ENCODE measurements at places on chromosomes 2 and 18.

GRCh38 chr2:196101325-196101991, 32.8 kb upstream of the DNAH7 start:
- peak; percentile 33 for ATAC-seq

DNA sequence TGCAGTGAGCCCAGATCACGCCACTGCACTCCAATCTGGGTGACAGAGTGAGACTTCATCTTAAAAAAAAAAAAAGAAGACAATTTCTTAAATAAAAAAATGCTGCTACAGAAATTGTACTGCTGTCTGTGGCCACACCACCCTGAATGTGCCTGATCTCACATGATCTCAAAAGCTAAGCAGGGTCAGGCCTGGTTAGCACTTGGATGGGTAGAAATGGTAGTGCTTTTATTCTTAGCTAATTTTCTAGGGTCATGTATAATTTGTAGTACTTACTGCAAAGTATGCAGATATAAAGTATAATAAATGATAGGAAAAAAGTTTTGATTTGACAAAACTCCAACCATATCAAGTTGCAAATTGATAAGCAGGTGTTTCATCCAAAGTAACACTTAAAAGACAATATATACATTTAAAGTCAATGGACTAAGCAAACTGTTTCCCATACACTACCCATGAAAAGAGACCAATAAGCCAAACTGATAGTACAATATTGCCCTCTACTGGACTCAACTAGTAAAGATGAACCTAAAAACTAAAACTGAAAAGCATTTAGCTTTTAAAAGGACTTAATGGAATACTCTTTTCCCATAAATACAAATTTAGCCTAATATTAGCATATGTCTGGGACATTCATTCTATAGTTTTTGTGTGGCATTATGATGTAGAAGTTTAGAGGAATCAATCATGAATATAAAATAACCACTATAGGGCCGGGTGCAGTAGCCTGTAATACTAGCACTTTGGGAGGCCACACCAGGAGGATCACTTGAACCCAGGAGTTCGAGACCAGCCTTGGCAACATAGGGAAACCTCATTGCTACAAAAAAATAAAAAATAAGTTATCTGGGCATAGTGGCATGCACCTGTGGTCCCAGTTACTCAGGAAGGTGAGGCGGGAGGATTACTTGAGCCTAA, 18.6 kb upstream of the PEX13 start:
- peak; percentile 76 for ATAC-seq

DNA sequence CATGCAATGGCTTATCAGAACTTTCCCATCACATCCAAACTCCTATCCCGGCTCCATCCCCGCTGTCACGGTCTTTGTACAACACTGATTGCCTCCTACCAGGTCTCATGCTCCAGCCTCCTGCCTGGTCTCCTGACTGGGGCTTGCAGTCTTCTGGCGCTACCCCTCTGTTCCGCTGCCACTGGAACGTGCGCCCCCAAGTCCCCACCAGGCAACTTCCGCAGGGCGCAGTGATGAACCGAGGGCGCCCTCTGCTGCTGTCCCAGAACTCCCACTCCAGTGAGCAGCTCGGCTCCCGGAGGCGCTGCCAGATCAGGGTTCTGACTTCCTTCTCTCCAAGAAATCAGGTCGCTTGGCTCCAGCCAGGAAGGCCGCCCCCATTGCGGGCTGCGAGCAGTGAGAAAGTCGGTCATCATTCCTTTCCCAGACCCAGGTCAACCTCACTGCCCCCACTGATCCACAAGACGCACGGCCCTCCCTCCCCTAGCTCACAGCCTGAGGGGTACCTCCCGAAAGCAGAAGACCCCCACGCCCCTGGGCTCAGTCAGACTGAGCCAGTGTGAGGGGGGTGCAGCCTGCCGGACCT, 43.9 kb upstream of the RAB11FIP5 start:
- ATAC-seq = peak; percentile 44

DNA sequence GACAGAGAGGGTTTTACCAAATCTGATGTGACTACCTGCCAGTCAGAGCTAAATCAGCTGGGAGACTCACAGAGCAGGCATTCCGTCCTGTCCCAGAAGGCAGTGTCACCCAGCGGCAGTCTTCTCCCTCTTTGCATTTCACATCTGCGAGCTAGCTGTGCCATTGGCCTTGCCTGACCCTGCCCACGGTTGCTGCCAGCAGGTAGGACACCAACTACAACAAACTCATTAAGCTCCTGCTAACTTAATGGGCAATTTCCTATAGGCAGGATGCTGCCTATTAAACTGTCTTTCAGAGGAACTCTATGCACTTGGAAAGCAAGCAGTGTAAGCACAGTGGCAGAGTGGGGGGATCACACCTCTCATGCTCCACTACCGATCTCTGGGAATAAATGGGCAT, 116.4 kb upstream of the CAPN13 start:
- ATAC-seq = no peak

GRCh38 chr2:29223851-29224692, 108.9 kb downstream of the CLIP4 start:
- ATAC-seq = peak; percentile 63

DNA sequence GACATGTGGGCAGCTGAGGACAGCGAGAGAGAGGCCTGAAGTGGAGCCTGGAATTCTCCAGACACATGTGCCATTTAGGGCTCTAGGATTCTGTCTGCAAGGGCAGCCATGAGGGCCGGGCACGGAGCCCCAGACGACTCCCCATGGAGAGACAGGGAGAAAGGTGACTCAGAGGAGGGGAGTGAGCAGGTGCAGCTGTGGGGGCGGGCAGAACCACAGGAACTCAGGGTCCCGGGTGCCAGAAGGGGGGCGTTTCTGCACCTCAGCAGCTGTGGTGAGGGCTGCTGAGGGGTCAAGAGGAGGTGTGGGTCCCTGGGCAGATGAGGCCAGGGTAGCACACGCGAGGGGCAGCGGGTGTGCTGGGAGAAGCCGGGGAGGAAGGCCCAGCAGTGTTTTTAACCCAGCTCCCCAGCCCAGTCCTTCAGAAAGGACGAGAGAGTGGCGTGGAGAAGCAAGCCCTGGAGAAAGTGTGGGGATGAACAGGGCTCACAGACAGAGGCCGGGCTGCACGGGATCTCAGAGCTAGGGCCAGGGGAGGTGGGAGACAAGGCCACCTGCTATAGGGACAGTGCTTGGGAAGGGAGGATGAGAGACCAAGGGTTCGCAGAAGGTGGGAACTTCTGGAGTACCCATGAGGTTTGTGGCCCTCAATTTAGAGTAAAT, 7.6 kb downstream of the GPR17 start:
- ATAC-seq = no peak

DNA sequence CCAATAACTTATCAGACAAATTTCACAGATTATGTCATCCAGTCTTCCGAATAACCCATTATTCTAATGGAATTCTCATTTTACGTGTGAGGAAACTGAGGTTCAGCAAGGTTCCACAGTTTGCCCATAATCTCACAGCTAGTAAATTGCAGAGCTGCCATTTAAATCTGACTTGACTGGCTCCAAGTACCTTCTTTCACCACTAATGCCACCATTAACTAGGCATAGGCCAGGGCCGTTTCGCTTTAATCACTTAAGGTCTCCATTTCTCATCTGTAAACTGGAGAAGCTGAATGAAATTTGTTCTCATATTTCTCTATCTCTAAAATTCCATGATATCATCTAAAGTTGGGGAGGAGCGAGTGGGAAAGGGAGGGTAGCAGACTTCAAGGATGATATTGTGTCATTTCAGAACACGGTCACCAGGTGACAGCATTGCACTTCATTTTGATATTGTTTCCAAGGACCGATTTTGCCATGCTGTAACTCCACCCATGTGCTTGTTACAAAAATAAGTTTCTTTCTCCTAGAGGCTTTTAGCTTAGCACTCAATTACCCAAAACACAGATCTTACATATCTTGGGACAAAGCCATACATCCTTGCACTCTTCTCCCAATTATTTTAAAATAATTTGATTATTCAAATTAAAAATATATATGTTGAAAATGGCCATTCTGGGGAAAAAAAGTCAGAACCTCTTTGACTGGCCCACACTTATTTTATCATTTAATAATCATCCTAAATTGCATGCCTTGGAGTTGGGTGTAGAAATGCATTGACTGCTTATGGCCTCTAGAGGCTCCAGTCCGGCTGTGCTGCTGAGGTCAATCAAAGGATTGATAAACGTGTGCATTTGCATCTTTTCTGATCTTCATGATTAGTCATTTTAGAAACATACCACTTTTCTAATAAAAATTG, 123.8 kb downstream of the AKAIN1 start:
- ATAC-seq = no peak

DNA sequence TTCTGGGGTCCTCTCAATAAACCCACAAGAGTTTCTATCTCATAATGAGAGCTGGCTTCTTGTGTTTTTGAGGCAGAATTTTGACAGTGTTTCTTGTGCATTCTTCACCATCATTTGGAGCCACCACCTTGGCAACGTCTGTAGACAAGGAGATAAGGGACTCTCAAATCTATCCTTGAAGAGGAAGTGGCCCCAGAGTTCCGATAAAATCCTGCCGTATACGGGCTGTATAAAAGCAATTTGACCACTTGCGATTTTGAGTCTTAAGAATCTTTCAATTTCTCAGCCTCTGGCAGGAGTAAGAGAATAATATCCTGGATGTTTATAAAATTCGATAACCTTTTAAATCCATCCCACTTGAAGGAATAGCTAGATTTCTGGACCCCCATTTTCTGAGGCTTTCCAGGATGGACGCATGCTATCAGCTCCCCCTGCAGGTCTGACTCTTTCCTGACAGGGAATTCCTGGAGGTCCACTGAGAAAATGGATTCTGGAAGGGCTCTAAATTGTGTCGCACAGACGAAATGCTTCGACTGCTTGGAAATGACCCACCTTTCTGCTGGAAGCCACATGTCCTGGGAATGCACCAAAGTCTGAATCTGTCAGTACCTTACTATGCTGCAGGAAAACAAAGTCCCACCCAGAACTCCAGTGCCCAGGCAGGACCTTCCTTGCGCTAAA, 54.1 kb downstream of the E2F6 start:
- no peak for ATAC-seq

GRCh38 chr2:96816836-96817702, 1.0 kb downstream of the CNNM3 start:
- ATAC-seq = no peak

- ATAC-seq = no peak
Measured at GRCh38 chr2:74682501-74682900, 28.5 kb downstream of the SEMA4F start.

DNA sequence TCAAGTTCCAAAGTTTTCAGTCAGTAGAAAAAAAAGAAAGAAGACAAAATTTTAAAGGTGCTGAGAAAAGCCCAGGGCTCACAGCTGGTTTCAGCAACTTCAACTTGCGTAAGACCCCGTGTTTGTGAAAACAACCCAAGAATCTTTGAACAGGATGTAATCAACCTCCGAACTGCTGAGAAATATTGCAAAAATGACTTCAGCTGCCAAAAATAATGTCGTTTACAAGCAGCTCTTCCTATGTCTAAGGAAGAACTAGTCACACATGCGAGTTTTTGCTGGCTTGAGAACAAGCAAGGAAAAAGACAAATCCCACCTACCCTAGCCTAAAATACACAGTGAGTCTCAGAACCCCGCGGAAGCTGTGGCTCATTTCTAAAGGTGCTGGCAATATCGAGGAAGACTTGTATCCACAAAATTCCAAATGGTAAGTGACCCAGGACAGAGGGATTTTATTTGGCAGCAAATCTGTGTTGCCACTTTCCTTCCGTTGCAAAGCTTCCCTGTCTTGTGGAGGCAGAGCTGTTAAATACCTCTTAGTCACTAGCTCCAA, 59.8 kb upstream of the SLC8A1 start:
- ATAC-seq = no peak

DNA sequence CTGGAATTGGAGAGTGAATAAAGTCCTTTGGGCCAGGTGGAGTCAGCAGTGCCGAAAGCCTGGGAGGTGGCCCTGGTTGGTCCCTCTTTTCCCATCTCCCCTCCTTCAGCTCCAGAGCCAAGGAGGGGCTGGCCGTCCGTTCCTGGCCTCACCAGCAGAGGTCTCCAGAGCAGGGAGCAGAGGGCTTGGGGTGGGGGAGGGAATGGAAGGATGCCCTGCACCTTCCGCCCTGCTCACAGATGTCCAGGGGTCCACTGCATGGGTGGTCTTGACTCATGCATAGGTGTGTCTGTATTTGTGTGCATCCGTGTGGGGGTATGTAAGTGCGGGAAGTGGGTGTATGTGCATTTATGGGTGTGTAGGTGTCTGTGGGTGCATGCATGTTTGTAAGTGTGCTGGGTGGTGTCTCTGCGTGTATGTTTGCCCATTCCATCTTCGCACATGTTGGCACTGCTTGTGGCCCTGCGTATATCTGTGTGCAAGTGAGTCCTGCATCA, 201.8 kb downstream of the ZFP36L2 start:
- peak; percentile 61 for ATAC-seq

DNA sequence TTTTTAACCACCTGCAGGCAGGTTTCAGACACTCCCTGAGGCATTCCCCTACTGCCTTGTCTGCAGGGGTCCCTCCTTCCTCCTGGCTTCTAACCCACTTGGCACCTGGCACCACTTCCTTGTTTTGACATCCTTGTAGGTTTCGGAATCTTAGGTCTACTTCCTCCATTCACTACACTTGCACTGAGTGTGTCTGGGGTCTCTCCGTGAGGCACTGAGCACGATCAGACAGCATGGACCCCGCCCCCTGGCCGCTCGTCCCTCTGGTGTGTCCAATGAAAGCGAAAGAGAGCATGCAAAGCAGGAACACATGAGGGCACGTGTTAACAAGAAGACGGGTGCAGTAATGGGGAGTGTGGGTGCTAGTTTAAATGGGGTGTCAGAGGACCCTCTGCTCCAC, 63.8 kb downstream of the HAUS1 start:
- ATAC-seq = peak; percentile 30

DNA sequence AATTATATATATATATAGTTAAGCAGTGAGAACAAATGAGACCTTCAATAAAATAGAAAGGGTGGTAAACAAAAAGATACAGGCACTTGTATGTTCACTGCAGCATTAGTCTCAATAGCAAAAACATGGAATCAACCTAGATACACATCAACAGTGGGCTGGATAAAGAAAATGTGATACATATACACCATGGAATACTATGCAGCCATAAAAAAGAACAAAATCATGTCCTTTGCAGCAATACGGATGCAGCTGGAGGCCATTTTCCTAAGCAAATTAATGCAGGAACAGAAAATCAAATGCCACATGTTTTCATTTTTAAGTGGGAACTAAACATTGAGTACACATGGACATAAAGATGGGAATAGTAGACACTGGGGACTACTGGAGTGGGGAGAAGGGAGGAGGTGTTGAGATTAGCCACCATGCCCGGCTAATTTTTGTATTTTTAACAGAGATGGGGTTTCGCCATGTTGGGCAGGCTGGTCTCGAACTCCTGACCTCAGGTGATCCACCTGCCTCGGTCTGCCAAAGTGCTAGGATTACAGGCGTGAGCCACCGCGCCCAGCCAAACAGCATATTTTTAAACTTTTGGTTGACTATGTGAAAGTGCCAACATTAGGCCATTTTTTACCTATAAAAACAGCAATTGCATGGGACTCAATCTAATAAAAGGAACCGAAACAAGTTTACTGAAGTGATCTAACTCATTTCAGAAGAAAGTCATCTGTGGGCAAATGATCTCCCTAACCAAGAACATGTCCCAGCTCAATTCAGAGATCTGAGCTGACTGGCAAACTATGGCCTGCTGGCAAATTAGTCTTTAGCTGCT, 23.7 kb downstream of the ICA1L start:
- ATAC-seq = no peak

GRCh38 chr18:58581265-58581664, 47.6 kb downstream of the ALPK2 start:
- peak; percentile 76 for ATAC-seq

GRCh38 chr2:109549016-109549590, 64.7 kb downstream of the SEPTIN10 start:
- ATAC-seq = no peak

Measured in esophagus mucosa (tissue), 1 donor.